ENCODE measurements at places on chromosomes 4 and X. TPM values are rescaled to one million over a fixed set of nuclear protein-coding genes. Genes with fewer than 3 reads are reported as not detected.

The AMBN gene
- total RNA-seq, result not detected

DNA sequence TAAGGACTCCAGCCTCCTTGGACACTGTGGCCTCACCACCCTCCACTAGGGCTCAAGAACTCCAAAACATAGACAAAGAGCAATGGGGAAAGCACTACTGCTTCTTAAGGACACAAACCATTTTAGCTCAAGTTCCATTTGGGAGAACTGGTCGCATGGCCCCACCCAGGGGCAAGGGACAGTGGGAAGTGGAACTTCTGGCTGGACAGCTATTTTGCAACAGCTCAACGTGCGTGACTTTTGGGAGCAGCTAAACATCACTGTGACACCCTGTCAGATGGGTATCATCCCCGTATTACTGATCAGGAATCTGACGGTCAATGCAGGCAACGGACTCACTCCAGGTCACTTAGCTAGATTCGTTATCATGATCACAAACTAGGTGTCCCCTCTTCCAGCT, 9.0 kb upstream of the GLOD5 start:
- no peak for DNase-seq

The MUC7 gene
- not detected for total RNA-seq

The MAGEC2 gene
- not detected for total RNA-seq

DNA sequence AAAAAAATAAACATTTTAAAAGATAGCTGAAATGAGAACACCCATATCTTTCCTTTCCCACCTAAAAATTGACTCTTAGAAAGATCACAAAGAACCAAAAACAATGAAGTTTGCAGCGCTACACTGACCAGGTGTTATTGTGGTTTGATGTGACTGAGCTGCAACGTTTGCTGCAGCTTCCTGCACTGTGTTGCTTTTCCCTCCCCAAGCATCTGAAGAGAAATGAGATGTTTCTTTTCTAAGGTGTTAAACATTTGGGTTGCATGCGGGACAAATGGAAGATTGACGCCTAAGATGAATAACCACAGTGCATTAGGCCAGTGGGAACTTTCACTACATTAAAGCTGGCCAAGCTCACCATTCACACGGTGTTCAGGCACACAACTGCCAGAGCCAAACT, 8.9 kb downstream of the LEF1 start:
- DNase-seq, result no peak

DNA sequence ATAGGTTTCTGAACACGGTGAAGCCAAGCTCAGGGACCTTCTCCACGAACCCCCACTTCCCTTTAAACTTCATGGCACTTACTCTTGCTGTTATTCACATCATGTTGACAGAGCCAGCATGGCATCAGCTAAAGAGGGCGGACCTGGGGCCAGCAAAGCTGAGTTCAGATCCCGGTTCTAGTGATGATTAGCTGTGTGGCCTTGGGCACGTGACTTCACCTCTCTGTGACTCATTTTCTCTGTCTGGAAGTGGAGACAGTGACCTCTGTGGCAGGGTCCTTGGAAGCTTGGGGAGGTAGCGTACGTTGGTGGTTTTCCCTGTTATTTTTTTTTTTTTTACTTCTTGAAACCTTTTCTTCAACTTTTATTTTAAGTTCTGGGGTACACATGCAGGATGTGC, 13.4 kb downstream of the EVC start:
- no peak for DNase-seq

The HPF1 gene
- total RNA-seq, result 17.9 TPM

DNA sequence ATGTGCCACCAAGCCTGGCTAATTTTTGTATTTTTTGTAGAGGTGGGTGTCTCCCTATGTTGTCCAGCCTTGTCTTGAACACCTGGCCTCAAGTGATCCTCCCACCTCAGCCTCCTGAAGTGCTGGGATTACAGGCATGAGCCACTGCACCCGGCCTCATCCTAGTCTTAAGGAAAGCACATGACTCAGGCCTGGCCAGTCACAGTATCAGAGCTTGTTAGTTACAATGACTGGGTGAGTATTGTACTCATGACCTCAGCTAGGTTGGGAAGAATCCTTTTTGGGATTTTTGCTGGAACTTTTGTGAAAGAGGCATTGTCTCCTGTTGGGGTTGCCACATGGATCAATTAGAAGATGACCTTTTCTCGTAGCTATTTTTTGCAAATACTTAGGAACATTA, 292.8 kb downstream of the RAPGEF2 start:
- DNase-seq, result no peak

The BDH2 gene
- 17.5 TPM for total RNA-seq

GRCh38 chrX:27519226-27519625, 56.1 kb upstream of the PPP4R3C start:
- DNase-seq, result no peak

GRCh38 chr4:87304745-87305432, 17.8 kb downstream of the HSD17B13 start:
- DNase-seq, result no peak

- no peak for DNase-seq
These were observed 4.7 kb upstream of the SRPK3 start for GRCh38 chrX:153776120-153776599.

DNA sequence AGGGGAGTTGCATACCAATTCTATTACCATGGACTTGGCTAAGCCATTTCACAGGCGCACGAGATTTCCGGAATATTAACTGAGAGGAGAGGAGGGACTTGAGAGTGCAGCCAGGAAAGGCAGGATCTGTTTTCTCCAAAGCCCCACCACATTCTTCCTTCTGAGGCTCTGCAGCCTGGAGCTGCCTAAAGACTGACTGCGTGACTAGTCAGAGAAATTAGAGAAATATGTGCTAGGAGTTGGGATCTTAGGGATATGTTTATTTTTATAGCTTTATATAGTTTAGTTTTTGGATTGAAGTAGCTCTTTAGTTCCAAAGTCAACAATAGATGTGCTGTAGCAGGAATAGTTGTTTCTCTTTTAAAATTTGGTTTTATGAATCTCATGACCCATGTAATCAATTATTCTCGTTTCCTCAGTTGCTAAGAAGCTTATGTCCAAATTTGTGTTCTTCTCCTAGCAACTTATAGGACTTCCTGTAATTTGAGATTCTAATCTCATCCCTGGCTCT, 300.1 kb upstream of the DDX53 start:
- no peak for DNase-seq

Data from naive thymus-derived CD8-positive, alpha-beta T cell (primary cell).